ENCODE measurements at places on chromosomes 11 and 22. TPM values are rescaled to one million over a fixed set of nuclear protein-coding genes. Genes with fewer than 3 reads are reported as not detected.

GRCh38 chr11:125179346-125179745 lies 14.8 kb downstream of the PKNOX2 start:
- H3K36me3 ChIP-seq, result no peaks in the 10 kb centered on the region
- no peak overlapping the region for H3K27ac ChIP-seq
- DNase-seq, result no peak
- peaks cover 68% of the 10 kb centered on the region for H3K27me3 ChIP-seq

DNA sequence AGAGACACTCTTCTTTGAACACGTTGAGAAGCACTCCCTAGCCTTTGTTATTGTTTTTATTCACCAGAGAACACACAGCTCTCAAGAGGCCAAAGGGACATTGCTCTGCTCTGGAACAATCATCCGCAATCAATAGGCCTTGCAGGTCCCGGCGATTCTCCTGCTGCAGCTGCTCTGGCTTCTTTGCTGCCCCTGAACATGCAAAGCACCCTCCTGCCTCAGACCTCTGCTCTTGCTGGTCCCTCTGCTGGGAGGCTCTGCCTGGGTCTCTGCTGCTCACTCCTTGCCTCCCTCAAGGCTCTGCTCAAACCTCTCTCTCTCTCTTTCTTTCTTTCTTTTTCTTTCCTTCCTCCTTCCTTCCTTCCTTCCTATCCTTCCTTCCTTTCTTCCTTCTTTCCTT lies 232.7 kb downstream of the DSCAML1 start:
- no peak overlapping the region for H3K27ac ChIP-seq
- no peaks in the 10 kb centered on the region for H3K36me3 ChIP-seq
- H3K27me3 ChIP-seq, result no peaks in the 10 kb centered on the region
- H3K4me1 ChIP-seq, result no peaks in the 10 kb centered on the region
- H3K4me3 ChIP-seq, result no peak overlapping the region

B4GALNT4 gene
- total RNA-seq, result 1.1 TPM

- peaks cover 30% of the 10 kb centered on the region for H3K4me1 ChIP-seq
- no peak overlapping the region for H3K27ac ChIP-seq
- no peak for DNase-seq
- H3K36me3 ChIP-seq, result no peaks in the 10 kb centered on the region
Observed at GRCh38 chr11:67355794-67356386, 2.5 kb upstream of the POLD4 start.

DNA sequence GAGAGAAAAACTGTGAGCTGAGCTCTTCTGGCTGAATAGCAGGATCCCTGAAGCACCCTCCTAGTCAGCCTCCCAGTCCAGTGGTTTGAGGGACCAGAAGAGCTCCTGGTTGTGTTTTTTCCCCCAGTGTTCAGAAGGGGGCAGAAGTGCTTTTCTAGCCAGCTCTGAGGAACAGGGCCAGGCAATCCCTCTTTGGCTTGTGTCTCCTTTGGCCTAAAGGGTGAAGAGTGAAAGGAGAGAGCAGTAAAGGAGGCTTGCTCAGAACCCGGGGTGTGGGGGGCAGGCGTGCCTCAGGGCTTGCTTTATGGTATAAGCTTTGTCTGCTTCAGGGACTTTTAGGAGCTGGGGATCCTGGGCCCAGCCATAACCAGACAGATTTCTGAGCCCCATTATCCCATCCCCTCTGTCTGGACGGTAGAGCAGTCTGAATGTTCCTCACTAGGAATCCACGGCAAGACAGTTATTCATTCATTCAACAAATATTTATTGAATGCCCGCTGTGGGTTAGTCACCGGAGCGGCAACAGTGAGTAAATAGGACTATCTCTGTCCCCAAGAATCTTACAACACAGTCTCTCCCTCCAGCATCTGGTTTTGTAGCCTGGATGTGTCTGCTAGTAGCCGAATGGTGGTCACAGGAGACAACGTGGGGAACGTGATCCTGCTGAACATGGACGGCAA lies 14.5 kb downstream of the ACP2 start:
- peaks cover 30% of the 10 kb centered on the region for H3K4me1 ChIP-seq
- peaks cover 38% of the 10 kb centered on the region for H3K36me3 ChIP-seq
- peak; percentile 19 for DNase-seq
- H3K4me3 ChIP-seq, result peak overlapping the region; percentile 49
- no peaks in the 10 kb centered on the region for H3K27me3 ChIP-seq
- peak overlapping the region; percentile 81 for H3K27ac ChIP-seq

DNA sequence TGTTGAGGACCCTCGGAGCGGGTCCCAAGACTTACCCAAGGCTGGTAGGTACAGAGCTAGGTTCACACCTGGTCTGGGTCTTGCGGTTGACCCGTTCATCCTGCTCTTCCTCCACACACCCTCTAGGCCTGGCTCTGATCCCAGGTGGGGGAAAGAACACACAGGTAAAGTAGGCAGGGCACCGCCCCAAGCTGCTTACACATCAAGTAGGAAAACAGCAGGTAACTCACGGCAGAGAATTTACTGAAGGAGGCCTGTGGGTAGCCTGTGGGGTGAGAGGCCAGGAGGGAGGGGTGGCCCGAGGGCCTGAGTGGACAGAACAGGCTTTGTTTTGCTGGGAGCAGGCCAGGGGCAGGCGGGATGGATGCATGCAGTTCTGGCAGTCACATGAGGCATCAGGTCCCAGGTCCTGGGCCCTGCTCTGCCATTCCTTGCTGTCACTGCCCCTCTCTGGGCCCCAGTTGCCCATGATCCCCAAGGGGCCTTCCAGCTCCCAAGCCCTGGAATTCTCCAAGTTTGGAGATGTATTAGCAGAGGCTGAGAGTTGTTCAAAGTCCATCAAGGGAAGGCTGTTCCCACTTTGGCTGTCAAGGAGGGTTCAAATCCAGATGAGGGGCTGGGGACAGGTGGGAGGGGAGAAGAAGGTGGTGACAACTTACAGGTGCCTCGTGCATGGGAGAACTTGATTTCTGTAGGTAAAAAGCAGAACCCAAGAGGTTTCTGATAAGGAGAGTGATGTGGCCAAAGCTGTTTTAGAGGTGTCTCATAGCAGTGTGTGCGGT lies 5.7 kb downstream of the TSKU start:
- peaks cover 25% of the 10 kb centered on the region for H3K27me3 ChIP-seq
- H3K4me3 ChIP-seq, result no peak overlapping the region
- peaks cover 15% of the 10 kb centered on the region for H3K4me1 ChIP-seq
- no peaks in the 10 kb centered on the region for H3K36me3 ChIP-seq
- H3K27ac ChIP-seq, result no peak overlapping the region

DNA sequence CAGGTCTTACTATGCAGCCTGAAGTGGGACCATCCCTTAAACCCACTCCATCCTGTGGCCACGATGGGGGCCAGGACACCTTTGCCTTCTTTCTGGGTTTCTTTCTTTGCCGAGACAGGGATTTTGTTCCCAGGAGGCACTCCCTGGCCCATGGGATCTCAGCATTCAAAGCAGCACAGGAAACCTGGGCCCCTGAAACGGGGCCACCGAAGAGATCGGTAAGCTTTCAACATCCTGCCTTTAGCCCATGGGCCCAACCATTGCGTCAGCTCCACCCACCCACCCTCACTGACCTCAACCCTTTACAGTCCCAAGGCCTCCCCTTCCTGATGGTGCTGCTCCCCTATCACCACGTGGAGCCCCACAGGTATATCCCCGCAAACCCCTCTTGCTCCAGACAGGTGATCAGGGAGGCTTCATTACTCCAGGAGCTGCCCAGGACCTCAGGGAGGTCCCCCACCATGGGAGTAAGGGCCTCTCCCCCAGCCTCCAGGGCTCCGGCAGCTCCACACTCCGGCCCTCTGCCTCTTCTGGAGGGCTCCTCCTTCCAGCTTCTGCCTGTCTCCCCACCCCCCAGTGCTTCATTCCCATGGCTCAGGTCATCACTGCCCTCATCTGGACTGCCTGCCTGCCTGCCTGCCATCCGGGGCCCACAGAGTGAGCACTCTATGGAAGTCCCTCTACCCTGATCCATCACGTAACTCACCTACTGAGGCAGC lies 42.0 kb upstream of the TUB start:
- H3K4me1 ChIP-seq, result no peaks in the 10 kb centered on the region
- H3K27me3 ChIP-seq, result peaks cover 10% of the 10 kb centered on the region
- DNase-seq, result no peak
- H3K27ac ChIP-seq, result no peak overlapping the region

DNA sequence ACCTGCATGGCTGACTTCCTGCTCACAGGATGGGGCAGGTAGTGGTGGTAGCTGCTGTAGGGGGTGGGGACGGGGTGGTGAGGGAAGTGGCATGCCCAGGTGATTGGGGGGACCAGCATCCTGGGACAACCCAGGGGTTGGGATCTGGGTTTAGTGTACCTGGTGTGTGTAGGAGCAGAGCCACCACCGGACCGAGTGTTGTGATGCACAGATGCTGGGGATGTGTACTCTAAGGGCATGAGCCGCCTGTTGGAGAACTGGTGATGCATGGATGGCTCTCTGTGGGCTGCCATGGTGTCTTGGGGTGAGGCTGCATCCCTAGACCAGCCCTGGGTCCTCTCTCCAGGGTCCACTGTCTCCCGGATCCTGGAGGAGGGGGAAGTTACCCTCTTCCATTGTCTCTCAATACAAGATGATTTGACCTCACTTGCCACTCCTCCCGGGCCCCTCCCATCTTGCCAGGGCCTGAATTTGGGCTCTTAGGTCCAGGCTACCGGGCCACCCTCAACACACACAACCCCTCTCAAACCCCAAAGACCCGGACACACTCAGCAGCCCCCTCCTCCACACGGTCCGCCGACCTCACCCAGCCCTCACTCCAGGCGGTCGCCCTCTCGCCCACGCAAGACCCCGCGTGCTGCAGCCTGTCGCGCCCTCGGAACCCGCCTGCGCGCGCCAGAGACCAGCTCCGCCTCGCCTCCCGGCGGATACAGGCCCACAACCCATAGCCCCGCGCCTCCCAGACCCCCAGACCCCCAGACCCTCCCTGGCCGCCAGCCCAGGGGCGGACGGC lies 619 bp downstream of the LRRC75B start:
- peak; percentile 31 for DNase-seq
- peak overlapping the region; percentile 77 for H3K4me3 ChIP-seq
- peaks cover 21% of the 10 kb centered on the region for H3K27me3 ChIP-seq
- H3K27ac ChIP-seq, result no peak overlapping the region
- H3K4me1 ChIP-seq, result peaks cover 3% of the 10 kb centered on the region
- H3K36me3 ChIP-seq, result no peaks in the 10 kb centered on the region

ISX gene
- total RNA-seq, result not detected

MIOX gene
- not detected for total RNA-seq

DDTL gene
- total RNA-seq, result not detected

- H3K27me3 ChIP-seq, result no peaks in the 10 kb centered on the region
- H3K36me3 ChIP-seq, result peaks cover 7% of the 10 kb centered on the region
- H3K4me1 ChIP-seq, result peaks cover 20% of the 10 kb centered on the region
- DNase-seq, result no peak
- no peak overlapping the region for H3K27ac ChIP-seq
Observed at GRCh38 chr11:88352139-88352538, 14.6 kb upstream of the CTSC start.

DNA sequence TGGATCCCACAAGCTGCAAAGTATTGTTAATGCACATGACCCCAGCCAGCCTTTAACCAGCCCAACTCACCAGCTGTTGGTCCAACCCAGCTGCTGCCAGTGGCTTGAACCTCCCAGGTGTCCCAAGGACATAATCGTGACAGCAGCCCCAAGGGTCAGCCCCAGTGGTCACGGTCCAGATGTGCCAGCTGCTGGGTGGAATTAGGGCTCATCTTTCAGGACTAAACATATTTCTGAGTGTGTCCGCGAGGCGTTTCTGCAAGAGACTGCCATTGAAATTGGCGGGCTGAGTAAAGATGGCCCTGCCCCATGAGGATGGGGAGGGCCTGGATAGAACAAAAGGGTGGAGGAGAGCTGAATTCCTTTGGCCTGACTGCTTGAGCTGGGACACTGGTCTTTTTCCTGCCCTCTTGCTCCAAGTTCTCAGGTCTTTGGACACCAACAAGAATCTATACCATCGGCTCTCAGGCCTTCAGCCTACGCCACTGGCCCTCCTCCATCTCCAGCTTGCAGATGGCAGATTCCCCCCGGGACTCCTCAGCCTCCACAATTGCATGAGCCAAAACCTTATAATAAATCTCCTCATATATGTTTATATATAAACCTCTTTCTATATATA lies 240.2 kb downstream of the MN1 start:
- peaks cover 6% of the 10 kb centered on the region for H3K27me3 ChIP-seq
- DNase-seq, result no peak
- no peak overlapping the region for H3K4me3 ChIP-seq
- H3K4me1 ChIP-seq, result no peaks in the 10 kb centered on the region
- no peaks in the 10 kb centered on the region for H3K36me3 ChIP-seq

OR56A3 gene
- total RNA-seq, result not detected

GRCh38 chr11:111308140-111308539 lies 9.8 kb downstream of the POU2AF3 start:
- H3K36me3 ChIP-seq, result no peaks in the 10 kb centered on the region
- no peak for DNase-seq
- H3K4me1 ChIP-seq, result no peaks in the 10 kb centered on the region

NPAS4 gene
- 0.16 TPM for total RNA-seq

PAMR1 gene
- not detected for total RNA-seq

P4HA3 gene
- not detected for total RNA-seq

OR10D3 gene
- total RNA-seq, result not detected

PRG3 gene
- not detected for total RNA-seq

GRCh38 chr11:62144641-62145255 lies 20.9 kb downstream of the INCENP start:
- DNase-seq, result no peak
- H3K27ac ChIP-seq, result no peak overlapping the region
- H3K27me3 ChIP-seq, result no peaks in the 10 kb centered on the region
- no peaks in the 10 kb centered on the region for H3K4me1 ChIP-seq
- no peak overlapping the region for H3K4me3 ChIP-seq
- H3K36me3 ChIP-seq, result peaks cover 10% of the 10 kb centered on the region

DNA sequence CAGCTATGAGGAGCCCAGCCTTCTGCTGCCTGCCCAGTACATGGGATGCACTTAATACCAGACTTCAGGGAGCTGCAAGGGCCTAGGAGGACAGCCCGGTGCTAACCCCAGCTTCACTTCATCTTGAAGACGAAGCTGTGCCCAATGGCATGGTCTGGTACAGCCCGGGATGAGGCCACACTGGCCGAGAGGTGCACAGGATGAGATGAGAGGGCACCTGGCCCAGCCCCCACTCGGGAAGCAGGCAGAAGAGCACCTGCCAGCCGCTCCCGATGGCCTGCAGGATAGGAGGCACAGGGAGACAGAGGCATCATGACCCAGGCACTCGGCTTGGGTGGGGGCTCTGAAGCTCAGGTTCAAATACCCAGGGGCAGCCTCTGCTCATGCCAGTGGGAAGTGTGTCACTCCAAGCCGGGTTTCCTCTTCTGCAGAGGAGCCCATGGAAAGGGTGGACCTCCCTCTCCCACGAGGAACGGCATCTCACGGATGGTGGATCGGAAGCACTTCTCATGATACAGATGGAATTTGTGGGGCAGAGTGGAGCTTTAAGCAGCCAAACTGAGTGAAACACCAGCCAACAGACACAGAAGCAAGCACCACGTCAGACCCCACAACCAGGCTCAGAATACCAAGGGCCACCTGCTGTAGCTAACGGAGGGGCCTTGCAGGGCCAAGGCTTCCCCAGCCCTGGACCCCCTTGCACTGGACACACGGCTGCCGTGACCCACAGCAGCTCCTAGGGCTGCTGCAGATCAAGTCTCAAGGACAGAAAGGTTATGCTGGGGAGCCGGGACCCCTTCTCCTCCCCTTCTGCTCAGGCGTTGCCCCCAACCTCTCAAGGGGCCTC lies 875.2 kb downstream of the BRD1 start:
- H3K4me3 ChIP-seq, result no peak overlapping the region
- H3K36me3 ChIP-seq, result no peaks in the 10 kb centered on the region
- H3K4me1 ChIP-seq, result no peaks in the 10 kb centered on the region
- no peak overlapping the region for H3K27ac ChIP-seq
- DNase-seq, result no peak

All from activated naive CD8-positive, alpha-beta T cell treated with anti-CD3 and anti-CD28 coated beads for 36 hours (primary cell).